ENCODE measurements at places on chromosomes 11 and 22.

- no peaks in the 10 kb centered on the region for H3K27me3 ChIP-seq
- no peaks in the 10 kb centered on the region for H3K36me3 ChIP-seq
- DNase-seq, result peak; percentile 73
- H3K27ac ChIP-seq, result peak overlapping the region; percentile 83
- H3K4me1 ChIP-seq, result peaks cover 7% of the 10 kb centered on the region
These were observed 79.9 kb upstream of the GRIK4 start for GRCh38 chr11:120431633-120432032.

- H3K27ac ChIP-seq, result peak overlapping the region; percentile 66
- no peaks in the 10 kb centered on the region for H3K36me3 ChIP-seq
- H3K27me3 ChIP-seq, result no peaks in the 10 kb centered on the region
- no peak overlapping the region for H3K4me3 ChIP-seq
- H3K4me1 ChIP-seq, result peaks cover 37% of the 10 kb centered on the region
- DNase-seq, result peak; percentile 73
These were observed 79.5 kb downstream of the PARVA start for GRCh38 chr11:12456651-12457579.

DNA sequence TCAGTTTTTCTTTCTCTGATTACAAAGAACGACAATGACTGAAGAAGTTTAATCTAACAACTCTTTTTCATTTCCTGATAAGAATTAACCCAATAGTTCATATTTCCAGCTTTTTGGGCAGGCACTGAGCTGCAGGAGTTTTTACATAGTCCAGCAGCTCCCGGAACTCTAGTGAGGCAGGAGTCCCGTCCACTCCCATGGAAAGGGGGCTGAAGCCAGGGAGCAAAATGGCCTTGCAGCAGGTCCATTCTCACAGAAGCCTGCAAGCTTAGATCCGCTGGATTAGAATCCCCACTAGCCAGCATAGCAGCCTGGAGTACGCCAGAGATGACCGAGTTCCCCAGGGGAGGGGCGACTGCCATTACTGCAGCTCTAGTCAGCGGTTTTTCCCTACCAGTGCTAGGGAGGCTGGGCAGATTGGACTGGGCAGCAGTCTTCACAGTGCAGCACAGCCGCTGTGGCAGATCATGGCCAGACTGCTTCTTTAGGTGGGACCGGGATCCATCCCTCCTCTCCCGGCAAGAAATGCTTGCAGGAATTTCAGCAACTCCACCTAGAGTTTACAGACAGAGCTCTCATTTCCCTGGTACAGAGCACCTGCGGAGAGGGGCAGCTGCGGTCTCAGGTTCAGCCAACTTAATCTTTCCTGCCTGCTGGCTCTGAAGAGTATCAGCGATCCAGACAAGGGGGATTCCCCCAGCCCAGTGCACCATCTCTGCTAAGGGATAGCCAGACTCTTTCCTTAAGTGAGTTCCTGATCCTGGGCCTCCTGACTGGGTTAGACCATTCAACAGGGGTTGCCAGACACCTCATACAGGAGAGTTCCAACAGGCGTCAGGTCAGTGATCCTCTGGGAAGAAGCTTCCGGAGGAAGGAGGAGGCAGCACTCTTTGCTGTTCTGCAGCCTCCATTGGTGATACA lies 742 bp upstream of the CASP4 start:
- peak; percentile 4 for DNase-seq
- peak overlapping the region; percentile 90 for H3K4me3 ChIP-seq
- peak overlapping the region; percentile 88 for H3K27ac ChIP-seq
- H3K4me1 ChIP-seq, result peaks cover 2% of the 10 kb centered on the region
- H3K27me3 ChIP-seq, result no peaks in the 10 kb centered on the region

- no peaks in the 10 kb centered on the region for H3K36me3 ChIP-seq
- H3K4me3 ChIP-seq, result no peak overlapping the region
- H3K27me3 ChIP-seq, result no peaks in the 10 kb centered on the region
- peaks cover 10% of the 10 kb centered on the region for H3K4me1 ChIP-seq
- DNase-seq, result no peak
These were observed 30.3 kb upstream of the MMP13 start for GRCh38 chr11:102985850-102986249.

DNA sequence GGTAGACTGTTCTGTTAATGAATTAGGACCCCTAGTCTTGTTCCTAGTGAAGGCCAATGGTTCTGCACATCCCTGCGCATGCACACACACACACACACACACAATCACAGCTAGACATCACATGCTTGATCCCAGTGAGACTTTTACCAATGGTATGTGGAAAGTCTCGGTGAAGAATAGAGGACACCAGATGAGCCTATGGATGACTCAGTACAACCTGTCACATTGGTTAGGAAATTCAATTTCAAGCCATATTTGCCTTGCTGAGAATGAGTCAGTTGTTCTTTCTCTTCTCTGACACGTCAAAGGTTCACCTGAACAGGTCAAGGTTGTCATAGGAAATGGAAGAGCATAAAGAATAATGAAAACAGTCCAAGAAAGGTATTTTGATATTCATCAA lies 122.0 kb downstream of the SLC17A6 start:
- H3K27ac ChIP-seq, result no peak overlapping the region
- H3K27me3 ChIP-seq, result no peaks in the 10 kb centered on the region
- no peak for DNase-seq
- no peaks in the 10 kb centered on the region for H3K36me3 ChIP-seq
- H3K4me3 ChIP-seq, result no peak overlapping the region
- no peaks in the 10 kb centered on the region for H3K4me1 ChIP-seq

DNA sequence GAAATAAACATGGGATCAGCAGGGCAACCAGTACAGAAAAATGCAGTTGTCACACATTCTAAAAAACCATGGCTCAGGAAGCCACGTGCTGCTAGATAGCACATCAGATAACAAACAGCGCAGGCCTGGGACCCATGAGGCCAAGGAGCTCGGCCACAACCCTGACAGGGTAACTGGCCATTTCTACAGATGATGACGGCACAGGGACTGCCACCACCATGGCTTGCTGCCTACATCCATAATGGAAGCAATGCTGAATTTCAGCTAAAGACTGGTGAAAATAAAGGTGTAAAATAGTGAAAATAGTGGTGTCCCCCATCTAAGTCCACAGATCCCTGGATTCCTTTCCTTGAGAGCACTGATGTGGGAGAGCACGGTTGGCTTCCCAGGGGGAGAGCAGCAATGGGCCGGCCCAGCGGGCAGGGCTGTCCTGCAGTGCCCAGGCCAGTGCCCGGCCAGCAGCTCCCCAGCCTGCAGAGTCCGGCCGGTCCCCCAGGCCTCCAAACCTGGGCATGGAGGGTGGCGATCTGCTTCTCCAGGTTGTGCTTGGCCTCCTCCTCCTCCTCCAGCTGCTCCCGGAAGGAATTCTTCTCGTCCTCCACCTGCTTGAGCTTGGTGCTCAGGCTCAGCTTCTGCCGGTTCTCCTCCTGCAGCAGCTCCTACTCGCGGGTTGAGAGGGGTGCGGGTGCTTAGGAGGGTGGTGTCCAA lies 40.0 kb downstream of the APOL1 start:
- no peak overlapping the region for H3K27ac ChIP-seq
- H3K27me3 ChIP-seq, result no peaks in the 10 kb centered on the region
- H3K4me3 ChIP-seq, result no peak overlapping the region
- DNase-seq, result no peak
- peaks cover 76% of the 10 kb centered on the region for H3K36me3 ChIP-seq
- no peaks in the 10 kb centered on the region for H3K4me1 ChIP-seq

DNA sequence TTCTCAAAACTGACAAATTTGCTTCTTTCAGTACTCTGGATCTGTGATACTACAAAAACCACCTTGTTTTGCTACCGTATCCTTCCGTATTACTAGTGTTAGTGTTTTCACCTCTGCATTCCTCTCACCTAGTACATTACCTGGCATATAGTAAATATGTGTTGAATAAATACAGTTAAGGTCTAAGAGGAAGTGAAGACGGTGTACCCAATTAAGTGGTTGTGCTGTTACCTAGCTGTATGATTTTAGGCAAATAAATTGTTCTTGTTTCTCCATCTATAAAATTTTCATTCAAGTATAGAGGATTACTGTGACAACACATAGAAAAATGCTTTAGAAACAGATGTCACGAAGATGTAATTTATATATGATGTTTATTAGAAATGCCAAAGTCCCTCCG lies 8.9 kb downstream of the BCL2L13 start:
- H3K4me1 ChIP-seq, result no peaks in the 10 kb centered on the region
- no peaks in the 10 kb centered on the region for H3K27me3 ChIP-seq
- H3K4me3 ChIP-seq, result no peak overlapping the region
- DNase-seq, result no peak
- H3K36me3 ChIP-seq, result no peaks in the 10 kb centered on the region

GRCh38 chr11:33672273-33672672 lies 28.4 kb downstream of the C11orf91 start:
- H3K4me1 ChIP-seq, result peaks cover 11% of the 10 kb centered on the region
- no peaks in the 10 kb centered on the region for H3K27me3 ChIP-seq
- no peak overlapping the region for H3K27ac ChIP-seq
- no peak overlapping the region for H3K4me3 ChIP-seq
- H3K36me3 ChIP-seq, result no peaks in the 10 kb centered on the region

DNA sequence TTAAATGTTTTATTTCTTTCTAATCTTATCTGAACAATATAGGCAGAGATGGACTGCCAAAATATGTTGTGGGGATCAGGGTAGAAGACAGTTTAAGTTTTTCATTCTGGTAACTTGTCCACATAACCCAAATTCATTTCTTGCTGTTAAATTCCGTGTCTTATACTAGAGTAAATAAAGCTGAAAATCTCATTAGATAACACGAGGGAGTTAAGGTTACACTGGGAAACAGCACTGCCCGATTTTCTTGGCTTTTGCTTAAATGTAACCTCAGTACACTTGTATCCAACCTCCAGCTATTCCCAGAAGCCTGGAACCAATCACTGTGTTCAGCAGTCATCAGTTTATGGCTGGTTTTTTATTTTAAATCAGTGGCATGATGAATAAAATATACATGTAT lies 48.2 kb downstream of the MICAL3 start:
- no peaks in the 10 kb centered on the region for H3K27me3 ChIP-seq
- H3K27ac ChIP-seq, result no peak overlapping the region
- H3K4me1 ChIP-seq, result peaks cover 30% of the 10 kb centered on the region
- H3K36me3 ChIP-seq, result no peaks in the 10 kb centered on the region

GRCh38 chr11:134589129-134589528 lies 177.1 kb upstream of the B3GAT1 start:
- no peak for DNase-seq
- H3K27me3 ChIP-seq, result no peaks in the 10 kb centered on the region
- no peaks in the 10 kb centered on the region for H3K4me1 ChIP-seq
- no peaks in the 10 kb centered on the region for H3K36me3 ChIP-seq
- no peak overlapping the region for H3K4me3 ChIP-seq
- no peak overlapping the region for H3K27ac ChIP-seq

- H3K36me3 ChIP-seq, result no peaks in the 10 kb centered on the region
- DNase-seq, result peak; percentile 89
- no peaks in the 10 kb centered on the region for H3K4me1 ChIP-seq
- no peak overlapping the region for H3K27ac ChIP-seq
- H3K27me3 ChIP-seq, result no peaks in the 10 kb centered on the region
- no peak overlapping the region for H3K4me3 ChIP-seq
These were observed 9.1 kb downstream of the INSC start for GRCh38 chr11:15123849-15124248.

DNA sequence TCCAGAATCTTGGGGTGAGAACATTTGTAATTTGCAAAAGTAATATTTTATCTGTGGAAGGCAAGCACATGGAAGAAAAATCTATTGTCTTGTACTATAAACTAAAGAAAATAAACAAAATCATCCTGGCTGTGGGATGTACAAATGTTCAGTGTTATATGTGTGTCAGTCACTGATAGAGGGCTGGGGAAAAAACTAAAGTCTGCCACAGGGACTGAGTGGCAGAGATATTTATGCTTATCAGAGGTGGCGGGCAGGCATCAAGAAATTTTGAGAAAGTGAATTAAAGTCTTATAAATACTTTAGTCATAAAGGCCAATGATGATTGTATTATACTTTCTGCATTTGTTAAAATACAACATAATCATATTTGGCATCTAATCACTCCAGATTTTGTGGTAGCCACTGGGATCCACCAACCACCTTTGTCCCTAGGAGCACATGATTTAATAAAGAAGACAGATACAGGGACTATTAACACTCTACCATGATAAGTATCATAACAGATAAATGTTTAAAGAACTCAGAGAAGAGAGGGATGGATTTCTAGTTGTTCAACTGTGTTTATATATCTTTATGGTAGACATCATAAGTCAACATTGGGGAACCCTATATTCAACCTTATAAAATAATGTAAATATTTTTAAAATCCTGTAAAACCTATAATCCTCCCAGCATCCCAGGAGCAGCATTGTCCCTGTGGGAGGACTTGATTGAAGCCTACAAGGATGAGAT lies 2.6 kb upstream of the ENDOD1 start:
- no peaks in the 10 kb centered on the region for H3K27me3 ChIP-seq
- no peaks in the 10 kb centered on the region for H3K36me3 ChIP-seq
- no peak overlapping the region for H3K27ac ChIP-seq
- peaks cover 6% of the 10 kb centered on the region for H3K4me1 ChIP-seq
- H3K4me3 ChIP-seq, result no peak overlapping the region
- DNase-seq, result no peak

- no peak overlapping the region for H3K4me3 ChIP-seq
- no peaks in the 10 kb centered on the region for H3K27me3 ChIP-seq
- no peaks in the 10 kb centered on the region for H3K36me3 ChIP-seq
- no peak overlapping the region for H3K27ac ChIP-seq
These were observed 111.6 kb downstream of the KCNQ1OT1 start for GRCh38 chr11:2587976-2588748.

DNA sequence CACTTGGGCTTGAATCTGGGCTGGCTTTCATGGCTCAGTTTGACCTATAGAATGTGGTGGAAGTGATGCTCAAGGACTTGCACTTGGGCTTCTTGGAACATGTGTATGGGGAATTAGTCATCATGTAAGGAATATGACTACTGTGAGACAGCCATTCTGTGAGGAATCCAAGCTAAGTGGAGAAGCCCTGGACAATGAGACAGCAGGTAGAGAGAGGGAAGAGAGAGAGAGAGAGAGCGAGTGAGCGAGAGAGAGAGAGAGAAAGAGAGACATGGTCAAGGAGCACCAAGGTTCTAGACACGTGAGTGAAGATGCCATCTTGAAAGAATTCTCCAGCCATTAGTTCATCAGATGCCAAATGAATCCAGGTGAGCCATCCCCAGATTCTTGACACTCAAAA lies 261.6 kb upstream of the SORL1-AS1 start:
- no peaks in the 10 kb centered on the region for H3K4me1 ChIP-seq
- no peak overlapping the region for H3K4me3 ChIP-seq
- no peak overlapping the region for H3K27ac ChIP-seq
- no peaks in the 10 kb centered on the region for H3K36me3 ChIP-seq
- no peak for DNase-seq

DNA sequence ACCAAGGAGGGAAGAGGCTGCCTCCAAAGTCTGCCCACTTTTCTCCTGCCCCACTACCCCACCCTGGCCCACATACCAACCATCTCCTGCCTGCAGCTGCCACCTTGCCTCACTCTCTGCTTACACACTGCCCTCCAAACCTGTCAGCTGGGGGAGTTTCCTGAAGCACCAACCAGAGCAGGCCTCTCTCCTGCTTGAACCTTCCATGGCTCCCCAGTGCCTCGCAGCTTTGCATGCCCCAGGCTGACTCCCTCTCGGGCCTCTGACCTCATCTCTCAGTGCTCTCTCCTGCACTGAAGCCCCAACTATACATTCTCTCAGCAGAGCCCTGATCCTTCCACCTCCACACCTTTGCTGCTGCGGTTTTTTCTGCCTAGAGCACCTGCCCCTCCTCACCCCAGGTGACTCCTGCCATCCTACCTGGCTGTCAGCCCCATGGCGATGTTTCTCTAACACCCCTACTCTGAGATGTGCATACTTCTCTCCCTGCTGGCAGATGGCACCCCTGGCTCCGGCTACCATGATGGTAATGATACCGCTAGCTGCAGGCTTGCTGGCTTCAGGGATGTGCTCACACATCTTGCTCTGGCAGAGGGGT lies 43.5 kb downstream of the MN1 start:
- no peak for DNase-seq
- H3K4me3 ChIP-seq, result no peak overlapping the region
- no peak overlapping the region for H3K27ac ChIP-seq
- H3K4me1 ChIP-seq, result no peaks in the 10 kb centered on the region
- peaks cover 7% of the 10 kb centered on the region for H3K27me3 ChIP-seq
